Activated naive CD4-positive, alpha-beta T cell treated with anti-CD3 and anti-CD28 coated beads, Interleukin-2, amount 50 U/mL, for 72 hours (primary cell): ENCODE measurements at places on chromosomes 1 and 21.

- DNase-seq = no peak
These were observed 33.4 kb downstream of the CD247 start for GRCh38 chr1:167484726-167485502.

- DNase-seq = no peak
These were observed 19.3 kb upstream of the ACBD6 start for GRCh38 chr1:180521474-180522212.

GRCh38 chr1:1527092-1527816 is 13.2 kb downstream of the TMEM240 start:
- no peak for DNase-seq

- DNase-seq = no peak
These were observed 156.1 kb downstream of the KIF26B start for GRCh38 chr1:245310571-245311531.

DNA sequence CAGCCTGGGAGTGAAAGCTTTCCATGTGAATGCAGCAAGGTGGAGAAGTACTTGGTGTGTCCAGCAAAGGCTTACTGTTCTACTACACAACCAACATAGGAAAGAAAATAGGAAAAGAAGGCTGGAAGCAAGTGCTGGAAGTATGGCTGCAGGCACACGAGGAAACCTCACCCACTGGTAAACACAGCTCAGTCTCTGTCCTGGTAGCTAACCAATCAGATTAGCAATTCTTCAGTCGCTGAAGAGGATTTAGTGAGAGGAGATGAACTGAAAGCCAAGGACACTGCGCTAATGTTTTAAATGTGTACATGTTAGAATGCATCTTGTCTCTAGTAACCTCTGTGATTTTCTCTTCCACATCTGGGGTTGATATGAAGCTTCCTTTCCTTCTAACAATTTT is 36.2 kb upstream of the CACHD1 start:
- DNase-seq = no peak

DNA sequence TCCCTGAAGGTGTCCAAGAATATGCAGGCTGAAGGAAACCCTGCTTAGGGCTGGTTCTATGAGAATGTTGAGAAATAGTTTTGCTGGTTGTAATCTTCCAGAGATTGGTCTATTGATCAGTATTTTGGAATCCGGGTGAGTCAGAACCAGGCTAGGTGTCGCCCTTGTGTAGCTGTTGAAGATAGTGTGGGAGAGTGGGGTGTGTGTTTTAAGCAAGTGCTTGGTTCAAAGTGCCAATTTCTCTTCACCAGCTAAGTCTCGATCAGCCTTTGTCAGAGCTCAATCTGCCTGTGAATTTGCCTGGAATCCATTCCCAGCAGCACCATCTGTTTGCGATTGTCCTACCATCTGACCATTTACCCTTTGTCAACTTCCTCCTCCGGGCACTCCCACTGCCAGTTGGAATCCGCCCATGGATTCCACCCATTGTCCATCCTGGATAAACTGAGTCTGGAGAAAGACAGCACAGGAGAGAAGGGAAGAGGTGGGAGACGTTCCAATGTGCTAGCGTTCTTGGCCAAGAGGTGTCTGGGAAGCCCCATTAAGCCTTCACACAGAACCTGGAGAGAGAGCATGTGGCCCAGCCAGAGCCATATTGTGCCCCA is 59.4 kb upstream of the CYP2J2 start:
- no peak for DNase-seq

DNA sequence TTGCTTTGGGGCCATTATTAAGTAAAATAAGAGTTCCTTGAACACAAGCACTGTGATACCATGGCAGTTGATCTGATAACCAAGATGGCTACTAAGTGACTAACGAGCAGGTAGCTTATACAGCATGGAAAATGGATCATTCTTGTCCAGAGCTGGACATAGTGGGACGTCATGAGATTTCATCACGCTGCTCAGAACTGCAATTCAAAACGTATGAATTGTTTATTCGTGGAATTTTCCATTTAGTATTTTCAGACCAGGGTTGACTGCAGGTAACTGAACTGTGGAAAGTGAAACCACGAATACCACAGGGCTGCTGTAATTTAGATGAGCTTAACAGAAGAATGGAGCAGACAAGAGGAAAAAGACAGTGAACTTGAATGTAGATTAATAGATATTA is 38.9 kb downstream of the CCDC18 start:
- DNase-seq = peak; percentile 4

DNA sequence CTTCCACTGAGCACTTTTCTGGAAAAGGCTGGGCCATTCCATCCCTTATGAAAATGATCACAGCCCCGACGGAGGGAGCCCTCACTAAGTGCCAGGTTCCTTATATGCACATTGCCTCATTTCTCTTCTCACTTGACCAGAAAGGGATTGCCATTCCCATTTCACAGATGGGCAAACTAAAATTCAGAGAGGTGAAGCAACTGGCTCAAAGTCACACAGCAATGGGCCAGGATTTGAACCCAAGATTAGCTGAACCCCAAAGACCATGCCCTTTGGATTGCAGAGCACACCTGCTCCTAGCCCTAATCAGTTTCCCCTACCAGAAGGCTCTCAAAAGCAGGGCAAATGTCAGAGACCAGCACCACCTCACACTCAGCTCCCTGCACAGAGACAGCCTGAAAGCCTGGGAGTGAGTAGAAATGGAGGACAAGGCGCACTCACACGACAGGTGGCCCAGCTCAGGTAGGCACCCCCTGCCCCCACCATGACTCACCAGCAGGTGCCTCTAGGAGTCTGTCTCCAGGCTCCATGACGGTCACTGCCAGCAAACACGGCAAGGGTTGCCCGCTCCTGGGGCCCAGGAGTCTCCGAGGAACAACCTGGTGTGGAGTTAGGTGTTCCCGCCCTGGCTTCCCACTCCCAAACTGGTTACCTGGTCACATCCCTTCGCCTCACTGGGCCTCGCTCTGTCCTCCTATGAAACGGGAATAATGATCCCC is 21.7 kb downstream of the SDC3 start:
- no peak for DNase-seq

- DNase-seq = no peak
These were observed 8.4 kb downstream of the CD34 start for GRCh38 chr1:207902566-207902965.

DNA sequence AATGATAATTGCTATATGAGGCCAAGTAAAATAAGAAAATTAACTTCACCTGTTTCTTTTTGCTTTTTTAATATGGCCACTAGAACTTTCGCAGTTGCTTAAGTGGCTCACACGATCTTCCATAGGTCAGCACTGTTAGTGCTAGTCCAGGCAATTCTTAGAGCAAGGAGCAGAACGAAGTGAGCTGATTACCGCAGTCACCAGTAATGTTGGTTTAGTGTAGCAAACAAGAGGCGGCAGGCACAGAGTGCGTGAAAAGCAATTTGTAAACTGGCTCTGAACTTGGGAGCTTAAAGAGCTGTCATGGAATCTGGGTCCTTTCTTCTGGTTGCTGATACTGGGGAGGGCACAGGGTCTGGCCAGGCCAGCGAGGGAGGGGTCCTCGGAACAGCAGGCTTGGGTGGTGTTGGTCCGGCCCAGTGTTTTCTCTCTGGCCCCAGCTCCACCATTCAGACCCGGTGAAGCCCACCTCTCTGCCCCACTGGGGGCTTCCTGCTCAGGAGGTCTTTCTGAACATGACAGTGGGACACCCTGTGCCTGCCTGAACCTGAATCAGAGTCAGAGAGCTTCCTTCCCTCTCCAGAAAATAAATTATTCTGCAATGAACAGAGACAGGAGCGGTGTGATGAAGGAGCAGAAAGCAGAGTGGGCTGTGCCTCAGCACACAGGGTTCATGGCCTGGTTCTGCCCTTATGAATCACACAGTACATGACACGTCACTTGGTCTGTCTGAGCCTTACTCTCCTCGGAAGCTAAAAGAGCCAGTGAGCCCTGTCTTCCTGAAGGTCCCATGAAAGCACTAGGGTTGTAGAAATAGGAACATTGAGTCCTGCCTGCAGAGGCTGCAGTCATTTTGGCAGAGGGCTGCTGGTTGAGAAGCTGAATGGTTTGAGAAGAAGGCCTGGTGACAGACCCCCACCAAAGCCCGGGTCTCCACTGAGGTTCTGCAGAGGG is 11.9 kb downstream of the ETS2 start:
- DNase-seq = no peak

DNA sequence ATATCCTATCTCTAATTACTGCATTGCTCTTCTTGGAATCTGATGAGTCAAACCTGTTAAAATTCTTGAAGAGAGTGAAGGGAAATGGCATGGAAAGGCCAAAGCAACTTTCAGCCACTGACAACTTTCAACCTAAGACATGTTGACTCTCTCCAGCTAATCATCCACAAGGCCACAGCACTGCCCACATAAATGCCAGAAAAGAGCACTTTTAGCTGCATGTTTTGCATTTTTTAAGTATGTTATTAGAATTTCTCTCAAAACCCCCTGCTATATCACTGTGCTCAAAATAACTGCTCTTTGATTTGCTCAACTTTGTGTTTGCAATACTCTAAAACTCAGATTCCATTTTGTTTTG is 352.5 kb downstream of the ADGRL2 start:
- DNase-seq = no peak

DNA sequence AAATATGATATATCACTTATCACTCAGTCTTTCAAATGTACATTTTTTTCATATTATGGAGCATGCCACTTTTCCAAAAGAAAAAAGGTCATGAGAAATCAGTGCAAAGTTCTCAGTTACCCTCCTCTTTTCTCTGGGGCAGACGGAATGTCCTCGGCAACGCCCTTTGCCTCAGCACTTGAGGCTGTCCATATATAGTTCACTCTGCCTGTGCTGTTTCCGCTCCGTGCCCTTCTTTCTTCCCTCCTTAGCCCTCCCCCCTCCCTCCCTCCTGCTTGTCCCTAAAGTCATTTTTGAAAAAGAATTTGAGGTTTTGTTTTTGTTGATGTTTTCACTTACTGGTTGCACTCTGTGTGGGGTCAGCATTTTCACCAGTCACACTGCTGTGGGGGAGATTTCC is 5.4 kb downstream of the BARHL2 start:
- DNase-seq = no peak

DNA sequence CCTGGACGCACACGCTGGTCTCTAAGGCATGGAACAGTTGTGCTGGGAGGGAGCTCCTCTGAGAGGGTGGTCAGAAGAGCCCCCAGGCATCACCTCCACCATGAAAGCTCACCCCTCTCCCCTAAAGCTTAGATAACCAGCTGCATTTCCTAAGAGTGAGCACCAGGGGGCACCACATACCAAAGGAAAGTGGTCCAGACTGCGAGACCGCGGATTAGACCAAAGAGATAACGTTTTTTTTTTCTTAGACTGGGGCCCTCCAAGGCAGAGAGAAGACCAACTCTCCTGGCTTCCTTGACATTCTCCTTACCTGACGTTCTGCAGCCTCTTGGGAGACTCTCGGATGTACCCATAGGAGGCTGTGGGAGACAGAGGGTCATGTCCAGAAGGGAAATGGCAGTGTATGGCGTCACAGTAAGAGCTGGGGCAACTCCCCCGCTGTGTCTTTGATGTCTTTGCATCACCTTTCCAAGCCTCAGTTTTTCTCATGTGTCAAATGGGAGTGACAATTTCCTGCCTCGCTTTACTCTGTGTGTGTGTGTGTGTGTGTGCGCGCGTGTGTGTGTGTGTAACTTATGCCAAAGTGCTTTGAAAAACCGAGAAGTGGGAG is 12.3 kb upstream of the IFNLR1 start:
- peak; percentile 70 for DNase-seq

GRCh38 chr21:39173716-39174680 is 9.3 kb downstream of the PSMG1 start:
- DNase-seq = no peak

DNA sequence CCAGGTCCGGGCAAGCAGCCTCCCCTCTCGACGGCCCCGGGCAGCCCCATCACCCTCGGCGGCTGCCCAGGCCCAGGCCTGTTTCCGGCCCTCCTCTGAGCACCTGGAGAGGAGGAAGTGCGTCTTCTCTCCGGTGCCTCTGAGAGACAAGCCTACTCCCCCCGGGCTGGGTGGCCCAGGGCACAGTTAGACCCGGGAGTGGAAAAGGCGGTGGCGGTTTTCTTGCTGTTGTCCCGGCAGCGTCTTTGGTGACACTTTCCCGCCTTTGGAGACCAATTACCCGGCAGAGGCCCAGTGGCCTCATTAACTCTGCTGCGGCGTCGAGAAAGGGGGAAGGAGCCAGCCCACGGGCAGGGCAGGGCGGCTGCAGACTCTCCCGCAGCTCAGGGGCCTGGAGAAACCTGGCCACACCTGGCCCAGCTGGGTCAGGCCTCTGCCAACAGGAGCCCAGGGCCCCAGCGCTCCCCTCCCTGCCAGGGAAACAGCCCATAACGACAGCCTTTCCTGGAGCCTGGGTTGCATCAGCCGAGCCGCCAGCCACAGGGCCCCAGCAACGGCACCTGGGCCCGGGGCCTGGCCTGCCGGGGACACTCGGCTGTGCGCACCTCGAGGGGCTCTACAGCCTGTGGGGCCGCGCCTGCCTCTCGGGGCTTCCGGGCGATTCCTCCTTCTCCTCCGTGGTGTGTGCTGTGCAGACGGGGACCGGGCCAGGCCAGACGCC is 28.4 kb upstream of the C1orf159 start:
- DNase-seq = peak; percentile 82

DNA sequence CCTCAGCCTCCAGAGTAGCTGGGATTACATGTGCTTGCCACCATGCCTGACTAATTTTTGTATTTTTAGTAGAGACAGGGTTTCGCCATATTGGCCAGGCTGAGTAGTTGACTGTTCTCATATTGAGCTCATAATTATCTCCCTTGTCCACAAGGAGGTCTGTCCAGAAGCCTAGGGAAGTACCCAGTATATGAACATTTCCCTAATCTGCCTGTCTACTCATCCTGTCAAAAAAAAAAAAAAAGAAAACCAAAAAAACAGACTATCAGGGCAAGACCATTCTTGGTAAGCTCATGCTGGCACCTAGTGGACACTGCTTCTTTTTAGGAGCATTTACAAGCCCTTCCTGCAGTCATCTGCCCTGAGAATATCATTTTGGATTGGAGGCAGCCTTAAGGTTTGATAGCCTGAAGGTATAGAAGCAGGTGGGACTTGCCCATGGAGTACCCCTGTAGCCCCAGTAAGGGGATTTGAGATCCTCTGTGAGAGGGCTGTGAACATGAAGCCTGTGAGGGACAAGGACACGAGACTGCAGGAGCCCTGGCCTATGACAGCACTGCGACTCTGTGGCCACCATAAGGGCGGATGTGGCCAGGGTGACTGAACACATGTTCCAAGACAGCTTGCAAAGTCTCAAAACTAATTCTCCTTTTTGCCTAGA is 10.8 kb upstream of the DUSP12 start:
- DNase-seq = peak; percentile 71
